Activated naive CD8-positive, alpha-beta T cell treated with anti-CD3 and anti-CD28 coated beads, Interleukin-2, amount 10 ng/mL, durations not matched to agents 7 days and 5 days (primary cell): ENCODE measurements at places on chromosomes 1 and 21.

DNA sequence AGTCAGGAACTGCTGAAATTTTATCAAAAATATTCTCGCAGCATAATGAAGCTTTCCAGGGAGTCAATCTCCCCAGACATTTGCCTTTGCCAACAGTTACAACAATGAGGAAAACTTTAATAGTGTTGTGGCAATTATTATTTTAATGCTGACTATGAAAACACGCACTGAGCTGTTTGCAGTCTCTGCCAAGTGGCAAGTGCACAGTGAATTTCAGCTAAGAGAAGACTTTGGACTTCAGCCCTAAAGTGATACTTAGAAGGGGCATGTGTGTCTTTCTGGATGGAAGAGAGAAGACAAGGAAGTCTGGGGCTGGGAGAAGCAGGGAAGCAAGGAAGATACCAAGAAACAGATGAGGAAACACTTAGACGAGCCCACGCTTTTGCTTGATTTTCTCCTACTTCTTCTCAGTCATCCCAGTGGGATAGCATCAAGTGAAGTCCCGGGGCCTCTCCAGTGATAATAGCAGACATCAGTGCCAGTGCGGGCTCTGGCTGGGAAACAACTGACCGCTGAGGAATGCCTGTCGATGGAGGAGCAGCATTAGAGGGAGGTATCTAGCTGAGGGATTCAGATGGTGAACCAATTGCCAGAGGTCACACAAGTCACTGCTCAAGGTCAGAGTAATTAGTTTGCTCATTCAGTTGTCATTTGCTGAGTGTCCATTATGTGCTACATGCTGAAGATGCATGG is 196.3 kb downstream of the TTLL7 start:
- DNase-seq: no peak

- no peak for DNase-seq
Measured at GRCh38 chr1:160877221-160877620, 7.8 kb downstream of the ITLN1 start.

- DNase-seq: no peak
Measured at GRCh38 chr1:21284206-21285054, 5.8 kb downstream of the ECE1 start.

DNA sequence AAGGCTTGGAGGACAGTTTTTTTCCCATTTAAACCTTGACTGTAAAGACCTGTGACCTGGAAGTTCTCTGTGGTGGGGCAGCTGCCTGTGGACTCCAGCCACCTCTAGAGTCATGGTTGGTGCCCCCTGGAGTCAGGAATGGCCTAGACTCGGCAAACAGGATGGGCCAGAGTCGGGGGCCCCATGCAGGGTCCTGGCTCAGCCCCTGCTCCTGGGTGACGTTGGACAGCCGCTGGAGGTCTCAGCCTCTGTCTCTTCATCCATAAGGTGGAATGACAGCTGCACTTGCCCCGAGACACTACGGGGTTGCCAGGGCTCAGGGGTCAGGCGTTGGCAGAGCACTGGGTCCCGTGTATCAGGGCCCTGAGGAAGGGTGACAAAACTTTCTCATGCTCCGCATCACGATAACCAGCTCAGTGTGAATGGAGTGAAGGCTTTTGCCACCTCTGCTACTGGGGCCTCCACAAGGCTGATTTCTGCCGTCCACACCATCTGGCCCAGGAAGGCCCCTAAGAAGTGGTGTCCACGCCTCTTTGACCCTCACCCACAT is 58.5 kb upstream of the TTC34 start:
- DNase-seq: no peak

- DNase-seq: no peak
Measured at GRCh38 chr1:238476841-238477240, 586.1 kb upstream of the ZP4 start.

DNA sequence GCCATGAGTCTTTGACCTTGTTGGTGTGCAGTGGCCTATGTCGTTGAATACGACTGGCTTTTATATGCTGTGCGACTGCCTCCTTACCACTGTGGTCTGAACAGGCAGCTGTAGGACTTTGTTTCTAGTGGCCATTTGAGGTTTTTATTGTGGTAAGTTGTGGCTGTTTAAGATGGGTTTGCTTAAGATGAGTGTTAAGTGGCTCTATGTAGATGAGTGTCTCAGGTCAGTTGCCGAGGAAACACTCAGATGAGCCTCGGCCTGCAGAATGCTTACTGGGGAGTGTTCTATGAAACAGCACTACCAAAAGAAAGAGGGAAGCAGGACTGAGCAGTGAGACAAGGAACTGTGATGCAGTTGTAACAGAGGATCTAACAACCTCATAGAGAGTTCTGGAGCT is 14.9 kb upstream of the CD1C start:
- no peak for DNase-seq

DNA sequence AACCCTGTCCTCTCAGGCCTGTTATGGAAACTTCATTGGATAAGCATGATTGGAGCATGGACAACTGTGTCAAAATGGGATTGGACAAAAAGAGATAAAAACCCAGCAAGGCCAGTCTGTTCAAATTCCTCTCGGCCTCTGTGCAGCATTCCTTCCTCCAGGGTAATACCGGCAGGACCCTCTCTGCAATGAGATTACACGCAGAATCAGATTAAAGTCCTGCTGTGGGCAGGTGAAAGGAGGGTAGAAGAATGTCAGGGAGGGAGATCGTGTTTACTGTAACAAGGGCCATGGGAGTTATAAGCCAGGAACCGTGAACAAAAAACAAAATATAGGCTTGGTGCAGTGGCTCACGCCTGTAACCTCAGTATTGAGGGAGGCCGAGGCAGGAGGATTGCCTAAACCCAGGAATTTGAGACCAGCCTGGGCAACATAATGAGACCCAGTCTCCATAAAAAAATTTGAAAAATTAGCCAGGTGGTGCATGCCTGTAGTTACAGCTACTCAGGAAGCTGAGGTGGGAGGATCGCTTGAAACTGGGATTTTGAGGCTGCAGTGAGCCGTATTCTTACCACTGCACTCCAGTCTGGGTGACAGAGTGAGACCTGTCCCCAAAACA is 5.6 kb upstream of the EFHD2 start:
- no peak for DNase-seq

GRCh38 chr1:206931709-206932108 is 10.0 kb upstream of the FCMR start:
- no peak for DNase-seq

DNA sequence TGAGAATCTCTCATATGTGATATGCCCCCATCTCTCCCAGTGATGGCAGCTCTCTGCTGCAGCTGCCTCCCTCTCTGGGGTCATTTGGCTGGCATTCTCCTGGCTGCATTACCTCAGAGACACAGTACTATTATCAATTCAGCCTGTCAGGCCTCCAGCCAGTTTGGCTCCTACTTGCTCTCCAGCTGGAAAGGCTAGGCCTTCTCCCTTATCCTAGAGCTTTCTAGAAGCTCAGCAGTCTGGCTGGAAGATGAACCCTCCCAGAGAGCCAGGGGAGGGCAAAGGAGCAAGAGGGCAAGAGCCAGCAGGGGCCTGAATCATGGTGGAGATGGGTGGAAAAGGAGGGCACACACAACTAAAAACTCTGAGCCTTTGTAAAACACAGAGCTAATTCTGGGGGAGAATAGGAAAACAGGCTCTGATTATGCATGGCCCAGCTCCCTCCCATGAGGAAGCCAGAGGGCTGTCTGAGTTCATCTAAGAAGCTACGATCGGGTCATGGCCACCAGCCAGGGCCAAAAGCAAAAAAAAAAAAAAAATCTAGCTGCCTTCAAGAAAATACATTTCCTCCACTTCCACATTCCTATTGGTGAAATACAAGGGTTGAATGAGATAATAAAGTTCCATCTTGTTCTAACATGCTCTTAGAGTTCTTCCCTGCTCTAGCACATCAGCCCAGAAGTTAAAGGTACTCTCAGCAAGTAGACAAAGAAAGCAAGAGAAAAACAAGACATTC is 8.8 kb downstream of the LAMB3 start:
- DNase-seq: no peak

- no peak for DNase-seq
Measured at GRCh38 chr1:58919959-58920321, 136.1 kb upstream of the JUN start.

DNA sequence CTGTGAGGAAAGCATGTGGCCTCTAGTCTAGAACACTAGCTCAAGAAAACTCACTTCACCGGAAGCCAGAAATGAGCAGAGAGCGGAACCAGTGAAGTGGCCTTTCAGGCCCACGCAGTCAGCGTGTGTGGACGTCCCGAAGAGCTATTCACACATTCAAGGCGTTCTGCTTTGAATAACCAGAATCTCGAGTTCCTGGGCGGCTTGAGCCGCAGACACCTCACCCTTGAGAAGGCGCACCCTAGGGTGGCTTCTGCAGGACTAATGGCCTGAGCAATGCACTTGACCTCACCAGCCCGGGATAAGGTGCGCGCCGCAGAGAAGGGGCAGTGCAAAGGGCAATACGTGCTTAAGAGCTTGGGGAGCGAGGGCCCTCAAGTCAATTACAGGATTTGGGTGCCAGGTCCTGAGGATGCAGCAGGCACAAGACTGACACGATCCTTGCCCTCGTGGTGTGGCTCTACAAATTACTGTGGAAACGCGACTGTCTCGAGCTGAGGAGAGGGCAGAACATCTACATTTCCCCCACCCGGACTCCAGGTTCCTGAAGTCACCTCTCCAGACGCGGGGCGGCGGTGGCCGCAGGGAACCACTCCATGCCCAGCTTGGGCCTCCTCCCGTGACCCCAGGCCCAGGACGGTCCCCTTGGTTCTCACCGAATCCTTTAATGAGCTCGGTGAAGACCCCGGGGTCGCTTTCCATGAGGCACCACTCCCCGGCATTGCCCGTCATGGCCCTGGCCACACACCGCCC is 455 bp downstream of the UCHL5 start:
- DNase-seq: peak; percentile 67

GRCh38 chr1:46533179-46533864 is 18.1 kb downstream of the KNCN start:
- DNase-seq: peak; percentile 69

GRCh38 chr21:43866260-43866629 is 1.2 kb downstream of the AGPAT3 start:
- DNase-seq: peak; percentile 52

- no peak for DNase-seq
Measured at GRCh38 chr1:234675572-234675971, 65.6 kb upstream of the IRF2BP2 start.

GRCh38 chr1:200428482-200429205 is 18.8 kb upstream of the ZNF281 start:
- no peak for DNase-seq

GRCh38 chr1:205210756-205211168 is 740 bp downstream of the DSTYK start:
- no peak for DNase-seq

DNA sequence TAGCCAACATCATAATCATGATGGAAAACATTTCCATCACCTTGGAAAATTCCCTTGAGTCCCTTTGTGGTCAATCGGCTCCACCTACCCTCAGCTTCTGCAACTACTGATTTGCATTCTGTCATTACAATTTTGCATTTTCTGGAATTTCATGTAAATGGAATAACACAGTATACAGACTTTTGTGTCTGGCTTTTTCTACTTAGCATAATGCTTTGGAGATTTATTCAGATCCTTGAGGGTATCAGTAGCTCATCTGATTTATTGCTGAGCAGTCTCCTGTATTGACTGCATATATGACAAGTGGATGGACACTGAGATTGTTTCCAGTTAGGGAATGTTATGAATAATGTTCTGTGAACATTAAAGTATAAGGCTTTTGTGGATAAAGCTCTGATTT is 358.3 kb downstream of the USP25 start:
- DNase-seq: no peak

DNA sequence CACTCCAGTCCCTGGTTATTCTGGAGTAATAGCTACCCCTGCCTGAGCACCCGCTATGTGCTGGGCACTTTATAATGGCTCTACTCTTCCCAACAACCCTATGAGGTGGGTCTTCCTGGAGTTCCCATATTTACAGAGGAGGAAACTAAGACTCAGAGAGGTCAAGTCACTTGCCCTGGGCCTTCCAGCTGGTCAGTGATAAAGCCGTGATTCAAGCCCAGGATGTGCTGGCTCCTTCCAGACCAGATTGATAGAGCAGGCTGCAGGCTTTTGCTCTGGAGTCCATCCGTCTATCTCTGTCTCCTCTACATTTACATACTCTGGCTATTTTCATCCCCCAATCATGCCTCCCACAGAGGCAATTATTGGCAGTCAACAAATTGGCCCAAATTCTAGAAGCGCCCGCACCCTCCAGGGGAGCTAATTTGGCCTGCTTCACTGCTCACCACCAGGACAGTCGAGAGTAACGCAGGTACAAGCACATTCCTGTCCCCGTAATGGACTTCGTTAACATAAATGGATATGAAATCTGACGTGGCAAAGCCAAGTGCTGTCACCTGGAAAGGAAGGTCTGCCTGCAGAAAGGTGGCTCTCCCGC is 39.8 kb upstream of the SELENON start:
- DNase-seq: no peak

DNA sequence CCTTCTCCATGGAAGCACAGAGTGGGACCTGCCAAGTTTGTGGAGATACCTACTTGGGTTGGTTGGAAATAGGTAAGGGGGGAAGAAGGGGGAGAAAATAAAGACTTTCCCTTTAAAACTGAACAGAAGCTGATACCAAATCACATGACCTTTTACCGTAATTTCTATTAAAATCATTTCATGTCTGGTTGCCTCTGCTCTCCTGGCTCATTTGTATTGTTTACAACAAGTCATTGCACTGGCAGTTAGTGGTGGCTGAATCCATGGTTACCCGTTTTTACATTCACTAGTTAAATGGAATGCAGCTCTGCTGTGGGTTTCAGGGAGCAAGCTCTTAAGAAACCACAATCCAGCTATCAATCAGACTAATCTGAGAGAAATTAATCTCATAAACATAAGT is 353.7 kb upstream of the ESRRG start:
- no peak for DNase-seq

DNA sequence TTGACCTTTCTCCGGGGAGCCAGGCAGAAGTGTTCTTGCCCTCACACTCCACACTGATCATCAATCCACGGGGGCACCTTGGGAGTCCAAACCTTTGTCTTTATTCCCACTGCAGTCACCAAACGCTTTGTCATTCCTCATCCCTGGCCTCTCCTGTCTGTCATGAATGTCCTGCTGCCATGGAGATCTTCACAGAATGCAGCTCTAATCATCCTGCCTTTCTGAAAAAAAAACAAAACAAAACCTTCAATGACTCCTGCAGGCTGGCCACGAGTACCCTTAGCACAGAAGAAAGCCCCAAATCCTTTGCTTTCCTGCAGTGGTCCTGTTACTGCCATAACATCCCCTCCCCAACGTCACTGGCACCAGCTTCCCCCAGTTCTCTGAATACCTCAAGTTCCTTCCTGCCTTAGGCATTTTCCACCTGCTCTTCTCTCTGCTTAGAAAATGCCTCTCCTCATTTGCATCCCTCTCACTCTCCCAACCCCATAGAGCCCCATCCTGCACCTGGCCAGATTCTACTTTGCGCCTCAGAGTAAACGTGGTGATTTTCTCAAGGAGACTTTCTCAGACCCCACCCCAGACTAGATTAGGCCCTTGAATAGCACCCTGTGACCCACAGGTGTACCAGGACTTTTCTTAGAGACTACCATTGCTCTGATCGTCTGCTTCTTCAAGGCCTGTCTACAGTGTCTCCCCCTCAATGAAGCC is 131.2 kb downstream of the AK5 start:
- no peak for DNase-seq

DNA sequence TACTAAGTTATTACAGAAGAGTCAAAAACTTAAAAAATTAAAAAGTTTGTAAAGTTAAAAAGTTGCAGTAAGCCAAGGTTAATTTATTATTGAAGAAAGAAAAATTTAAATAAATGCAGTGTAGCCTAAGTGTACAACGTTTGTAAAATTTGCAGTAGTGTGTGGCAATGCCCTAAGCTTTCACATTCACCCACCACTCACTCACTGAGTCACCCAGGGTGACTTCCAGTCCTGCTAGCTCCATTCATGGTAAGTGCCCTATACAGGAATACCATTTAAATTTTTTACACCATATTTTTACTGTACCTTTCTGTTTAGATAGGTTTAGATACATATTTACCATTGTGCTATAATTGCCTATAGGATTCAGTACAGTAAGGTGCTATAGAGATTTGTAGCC is 88.6 kb downstream of the CTH start:
- no peak for DNase-seq
